Immature natural killer cell (primary cell): ENCODE measurements at places on chromosomes 7 and 10. TPM values are rescaled to one million over a fixed set of nuclear protein-coding genes. Genes with fewer than 3 reads are reported as not detected.
A peak's percentile ranks its signal among the peaks of the same experiment; 100 is the strongest.

DNA sequence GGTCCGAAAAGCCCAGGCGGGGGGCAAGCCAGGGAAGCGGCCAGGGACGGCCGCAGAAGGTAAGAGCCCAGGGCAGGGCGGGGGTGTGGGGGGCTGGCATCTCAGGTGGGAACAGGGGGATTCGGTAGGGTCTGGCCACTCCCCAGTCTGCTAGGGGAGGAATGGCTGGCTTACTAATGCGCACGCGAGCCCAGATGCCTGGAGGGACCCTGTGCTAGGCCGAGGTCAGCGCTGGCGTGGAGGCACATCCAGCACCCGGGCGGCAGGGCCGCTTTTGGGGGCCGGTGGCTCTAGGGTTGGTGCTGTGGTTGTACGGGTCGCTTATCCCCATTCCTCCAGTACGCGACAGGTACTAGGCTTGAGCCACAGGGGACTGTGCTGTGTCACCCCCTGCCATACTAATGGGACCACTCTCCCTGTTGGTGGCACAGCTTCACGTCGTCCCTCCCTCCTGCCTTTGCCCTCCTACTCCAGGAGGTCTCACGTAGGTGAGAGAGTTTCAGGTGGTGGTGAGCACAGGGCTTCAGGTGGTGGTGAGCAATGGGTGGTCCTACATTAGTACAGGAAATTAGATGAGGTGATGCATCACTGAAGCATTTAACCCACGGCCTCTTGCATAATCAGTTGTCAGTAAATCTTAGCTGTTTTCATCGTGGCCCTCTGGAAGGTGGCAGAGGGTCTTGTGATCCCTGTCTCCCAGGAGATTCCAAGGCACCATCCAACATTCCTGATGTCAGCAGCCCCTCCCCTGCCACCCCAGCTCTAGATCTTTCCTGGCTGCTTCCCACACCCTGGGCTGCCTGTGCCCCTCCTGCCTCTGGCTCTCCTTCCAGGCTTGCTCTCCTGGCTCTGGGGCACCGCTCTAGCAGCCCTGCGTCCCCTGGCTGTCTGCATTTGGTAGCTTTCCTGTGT is 971 bp downstream of the AEBP1 start:
- DNase-seq = no peak

DNA sequence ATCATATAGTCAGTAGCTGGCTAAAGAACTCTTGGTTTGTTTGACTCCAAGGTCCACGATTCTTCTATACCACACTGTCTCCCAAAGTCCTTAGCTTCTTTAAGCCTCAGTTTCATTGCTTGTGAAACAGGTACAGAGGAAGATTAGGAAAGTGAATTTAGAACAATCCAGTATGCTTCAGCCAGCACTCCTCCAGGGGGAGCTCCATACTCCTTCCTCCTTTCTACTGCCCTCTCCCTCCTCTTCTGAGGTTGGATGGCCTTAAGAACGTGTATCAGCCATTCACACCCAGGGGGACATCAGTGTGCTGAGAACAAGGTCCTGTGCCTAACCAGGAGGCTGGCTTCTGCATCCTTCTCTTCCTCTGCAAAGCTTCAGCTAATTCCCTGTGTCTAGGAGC is 54.8 kb upstream of the CALD1 start:
- DNase-seq = no peak

DNA sequence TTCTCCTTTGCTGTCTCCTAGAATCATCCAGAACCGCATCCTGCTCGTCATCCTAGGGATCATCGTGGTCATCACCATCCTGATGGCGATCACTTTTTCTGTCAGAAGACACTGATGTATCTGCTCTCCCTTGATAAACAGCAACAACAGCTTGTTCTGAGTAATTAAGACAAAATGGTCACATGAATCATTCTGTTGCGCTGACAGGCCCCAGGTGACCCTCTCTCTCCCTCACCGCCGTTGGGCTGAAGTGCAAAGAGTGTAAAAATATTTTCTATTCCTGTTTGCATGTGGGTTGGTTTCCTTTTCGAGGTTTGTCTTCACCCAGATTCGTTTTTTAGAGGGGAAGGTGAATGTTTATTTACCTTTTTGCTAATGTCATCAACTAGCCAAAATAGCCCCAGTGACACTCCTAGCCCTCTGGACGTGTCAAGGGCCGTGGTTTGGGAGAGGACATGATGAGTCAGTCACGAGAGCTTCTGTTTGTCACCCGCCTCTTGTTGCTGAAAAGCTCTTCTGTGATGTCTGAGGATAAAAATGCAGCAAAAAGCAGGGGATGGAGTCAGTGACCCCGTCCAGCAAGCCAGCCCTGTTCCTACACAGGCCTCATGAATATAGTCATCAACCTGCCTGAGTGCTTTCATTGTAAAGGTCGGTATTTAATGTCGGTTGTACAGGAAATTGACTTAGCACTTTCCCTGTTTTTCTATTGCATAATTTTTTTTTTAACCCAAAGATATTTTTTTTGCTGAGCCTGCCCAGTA is 134.6 kb upstream of the TCF7L2 start:
- DNase-seq = peak; percentile 14

DNA sequence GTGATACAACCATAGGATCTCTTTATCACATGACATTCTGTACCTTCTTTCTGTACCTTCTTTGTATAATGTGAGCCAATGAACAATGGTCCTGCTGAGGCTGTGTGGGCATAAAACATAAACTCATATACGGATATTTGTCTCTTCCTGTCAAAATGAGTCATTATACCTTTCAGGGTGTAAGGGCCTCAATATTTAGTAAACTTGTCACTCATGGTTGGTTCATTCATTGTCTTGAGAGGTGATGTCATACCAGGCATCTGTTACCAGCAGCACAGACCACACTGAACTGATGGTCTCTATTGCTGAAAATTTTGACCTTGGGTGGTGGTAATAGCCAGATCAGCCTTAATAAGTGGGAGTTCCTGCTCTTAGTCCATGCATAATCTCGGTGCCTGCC is 287.6 kb upstream of the TPK1 start:
- DNase-seq = no peak

DNA sequence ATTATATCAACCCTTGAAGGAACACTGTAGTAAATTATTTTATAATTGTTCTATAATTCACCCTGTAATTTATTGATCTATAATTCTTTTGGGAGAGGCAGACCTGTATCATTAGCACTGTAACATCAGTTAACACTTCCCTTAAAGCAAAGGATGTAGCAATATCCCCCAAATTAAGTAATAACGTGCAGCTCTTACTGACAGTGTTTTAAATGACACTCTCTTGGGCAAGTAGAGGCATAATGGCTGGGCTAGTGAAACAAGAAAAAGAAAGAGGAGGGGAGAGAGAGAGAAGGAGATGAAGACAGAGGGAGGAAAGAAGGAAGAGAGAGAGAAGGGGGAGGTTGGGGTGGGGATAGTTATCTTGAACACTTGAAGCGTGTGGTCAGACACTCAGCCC is 161.0 kb upstream of the RNF32 start:
- DNase-seq = no peak

- no peak for DNase-seq
These were observed 4.4 kb downstream of the SCART1 start for GRCh38 chr10:133458021-133458709.

IFIT1B gene
- 0.11 TPM for polyA plus RNA-seq

DNA sequence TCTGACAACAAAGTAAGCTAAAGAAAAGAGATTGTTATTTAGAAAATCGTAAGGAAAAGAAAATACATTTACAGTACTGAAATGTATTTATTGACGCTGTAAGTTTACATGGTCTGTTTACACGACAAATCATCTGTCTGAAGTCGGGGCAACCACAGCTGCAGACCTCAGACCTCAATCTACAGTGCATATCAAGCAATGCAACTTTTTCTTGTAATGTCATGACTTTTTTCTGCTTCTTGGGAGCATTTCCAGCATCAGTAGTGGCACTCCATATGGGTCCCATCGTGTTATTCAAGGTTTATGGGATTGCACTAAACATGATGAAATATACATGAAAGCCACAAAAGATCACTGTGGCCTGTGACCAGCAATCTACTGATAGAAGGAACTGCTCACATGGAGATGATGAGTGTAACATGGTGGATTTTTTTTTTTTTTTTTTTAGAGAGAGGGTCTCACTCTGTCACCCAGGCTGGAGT is 77.1 kb downstream of the MTPN start:
- peak; percentile 31 for DNase-seq

CCL26 gene
- not detected for polyA plus RNA-seq

GRCh38 chr10:61286686-61287085 is 166.5 kb downstream of the TMEM26 start:
- DNase-seq = peak; percentile 53

DNA sequence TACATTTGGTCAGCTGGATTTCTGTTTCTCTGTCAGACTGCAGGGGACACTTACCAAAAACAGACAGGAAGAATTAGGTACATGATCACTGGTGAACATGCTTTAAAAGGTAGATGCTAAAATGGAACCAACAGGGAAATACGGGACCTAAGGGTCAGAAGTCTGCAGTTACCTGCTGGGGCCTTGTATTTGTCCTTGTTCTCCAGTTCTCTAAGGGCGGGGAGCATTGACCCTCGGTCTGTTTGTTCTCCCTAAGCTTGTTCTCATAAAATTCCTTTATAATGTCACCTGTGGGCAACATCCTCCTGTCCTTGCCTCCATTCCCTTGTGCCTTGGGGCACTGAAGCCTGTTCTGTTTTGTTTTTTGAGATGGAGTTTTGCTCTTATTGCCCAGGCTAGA is 29.8 kb upstream of the MSMB start:
- DNase-seq = no peak

SPDYE6 gene
- polyA plus RNA-seq = not detected

FEZF1 gene
- polyA plus RNA-seq = not detected

DNA sequence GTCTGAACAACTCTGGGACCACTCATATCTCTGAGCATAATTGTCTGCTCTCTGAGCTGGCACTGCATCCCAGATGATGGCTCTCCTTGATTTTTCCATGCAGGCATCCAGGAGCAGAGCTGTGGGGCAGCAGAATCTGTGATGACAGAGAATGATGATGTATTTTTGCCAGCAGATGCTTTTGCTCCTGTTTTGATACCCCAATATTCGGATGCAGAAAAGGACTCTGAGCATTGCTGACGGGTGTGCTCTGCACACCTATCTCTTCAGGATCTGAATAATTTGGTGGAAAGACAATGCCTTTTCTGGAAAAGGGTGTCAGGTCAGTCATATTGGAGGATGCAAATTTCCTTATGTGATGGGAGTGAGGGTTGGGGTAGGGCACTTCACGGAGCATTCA is 735.9 kb downstream of the KCNMA1 start:
- DNase-seq = no peak

- DNase-seq = no peak
These were observed 187.5 kb upstream of the AOAH start for GRCh38 chr7:36911788-36912187.

MCM10 gene
- 0.58 TPM for polyA plus RNA-seq

GRCh38 chr7:39002755-39003154 is 25.0 kb downstream of the POU6F2 start:
- DNase-seq = no peak

GIMAP6 gene
- 279 TPM for polyA plus RNA-seq

DNA sequence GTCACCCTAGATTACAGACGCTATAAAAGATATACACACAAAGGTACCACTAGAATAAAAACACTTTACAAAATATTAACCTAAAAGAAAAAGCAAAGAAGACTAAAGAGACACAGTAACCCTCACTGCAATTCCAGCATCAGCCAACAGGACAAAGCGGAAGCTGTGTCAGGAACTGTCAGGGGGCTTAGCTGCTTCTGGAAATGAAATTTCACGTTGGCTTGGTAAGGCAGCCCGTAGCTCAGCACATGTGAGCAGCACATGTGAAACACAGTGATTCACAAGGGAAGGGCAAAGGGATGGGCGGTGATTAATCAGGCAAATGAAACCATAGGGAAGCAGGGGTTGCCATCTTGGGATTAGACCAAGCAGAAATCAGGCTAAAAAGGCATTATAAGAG is 195.4 kb downstream of the MGMT start:
- no peak for DNase-seq

CUZD1 gene
- 0.53 TPM for polyA plus RNA-seq

- no peak for DNase-seq
These were observed 15.1 kb upstream of the SLC16A12 start for GRCh38 chr10:89550509-89550908.

WDR86 gene
- polyA plus RNA-seq = 2.2 TPM

DNA sequence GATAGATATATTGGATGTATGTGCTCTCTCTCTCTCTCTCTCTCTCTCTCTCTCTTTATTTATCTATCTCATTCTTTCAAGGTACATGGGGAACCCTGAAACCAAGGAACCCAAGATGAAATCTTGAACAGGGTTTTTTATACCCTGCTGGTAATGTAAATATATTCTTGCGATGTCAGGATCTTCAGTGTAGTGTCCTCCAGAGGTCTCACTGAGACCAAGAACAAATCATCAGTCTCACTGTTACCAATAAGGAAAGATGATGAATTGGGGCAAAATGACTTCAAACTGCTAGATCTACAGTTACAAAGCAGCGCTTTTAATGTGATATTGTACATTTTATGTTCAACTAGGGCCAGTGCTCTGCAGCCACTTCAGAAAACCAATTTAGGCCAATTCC is 423.5 kb downstream of the ANKRD7 start:
- DNase-seq = no peak

DNA sequence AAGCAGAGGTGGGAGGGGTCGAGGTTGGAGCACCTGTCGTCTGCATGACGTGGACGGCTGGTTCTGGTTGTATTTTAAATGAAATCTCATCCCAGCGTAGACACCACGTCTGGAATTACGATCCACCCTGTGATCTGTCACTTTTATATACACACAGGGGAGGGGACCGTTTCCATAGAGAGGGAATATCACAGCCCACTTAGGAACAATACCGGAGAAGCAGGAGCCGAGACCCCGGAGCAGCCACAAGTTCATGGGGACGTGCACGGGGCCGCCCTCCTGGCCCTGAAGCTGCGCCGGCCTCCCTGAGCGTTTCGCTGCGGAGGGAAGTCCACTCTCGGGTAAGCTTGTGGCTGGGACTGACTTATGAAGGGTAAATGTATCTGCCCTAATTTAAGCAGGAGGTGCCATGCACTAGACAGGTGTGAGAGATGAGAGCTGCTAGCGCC is at the start of gene UCN3:
Gene UCN3, plus strand, starts transcription at position 77 of the 449 bp plus-strand sequence. CDS start 8,755 bp downstream, outside the sequence.
- no peak for DNase-seq

DNA sequence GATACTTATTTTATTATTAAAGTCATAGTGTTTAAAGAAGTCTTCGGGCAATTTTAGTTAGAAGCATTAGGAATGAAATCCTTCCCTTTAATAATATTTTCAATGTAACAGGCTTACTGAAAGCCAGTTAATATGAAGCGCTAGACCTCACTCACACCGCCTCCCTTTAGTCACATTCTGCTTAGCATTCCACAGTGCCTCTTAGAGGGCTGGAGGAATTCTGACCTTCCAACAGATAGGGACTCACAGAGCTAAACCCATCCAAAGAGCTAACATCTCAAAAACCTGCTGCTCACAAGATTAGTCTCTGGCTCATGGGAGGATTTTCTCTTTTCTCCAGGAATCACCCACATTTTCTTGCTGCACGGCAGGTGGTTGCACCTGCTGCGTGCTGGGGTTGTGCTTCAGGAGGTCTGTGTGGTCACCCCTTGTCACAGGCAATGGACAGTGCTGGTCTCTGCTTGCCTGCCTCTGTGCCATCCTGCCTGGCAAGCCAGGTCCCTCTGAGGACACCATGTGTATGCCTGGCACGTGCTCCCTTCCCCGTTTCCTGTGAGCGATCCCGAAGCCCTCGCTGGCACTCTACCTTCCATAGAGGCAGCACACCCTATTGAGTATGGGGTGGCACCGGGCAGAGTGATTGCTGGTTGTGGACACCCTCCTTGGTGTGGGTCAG is 91.8 kb downstream of the KLF6 start:
- no peak for DNase-seq
